ENCODE measurements at places on chromosomes 13 and 19.

GRCh38 chr13:62185631-62186255 lies 770.1 kb upstream of the PCDH20 start:
- no peak for DNase-seq

GRCh38 chr13:39397226-39397895 lies 205.6 kb downstream of the LHFPL6 start:
- no peak for DNase-seq

DNA sequence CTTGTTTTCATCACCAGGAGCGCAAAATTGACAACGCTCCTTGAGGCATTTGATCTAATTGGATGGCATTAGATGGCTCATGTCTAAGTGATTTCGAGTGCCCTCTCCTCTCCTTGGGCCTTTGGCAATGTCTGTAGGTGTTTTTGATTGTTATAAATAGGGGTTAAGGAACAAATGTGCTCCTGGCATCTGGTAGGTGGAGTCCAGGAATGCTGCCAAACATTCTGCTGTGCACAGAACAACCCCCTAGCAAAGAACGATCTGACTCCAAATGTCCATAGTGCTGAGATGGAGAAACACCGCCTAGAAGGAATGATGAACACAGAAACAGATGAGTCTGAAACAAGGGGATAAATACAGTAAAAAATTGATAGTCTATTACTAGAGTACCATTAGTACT lies 68.0 kb upstream of the C1QTNF9B start:
- no peak for DNase-seq

DNA sequence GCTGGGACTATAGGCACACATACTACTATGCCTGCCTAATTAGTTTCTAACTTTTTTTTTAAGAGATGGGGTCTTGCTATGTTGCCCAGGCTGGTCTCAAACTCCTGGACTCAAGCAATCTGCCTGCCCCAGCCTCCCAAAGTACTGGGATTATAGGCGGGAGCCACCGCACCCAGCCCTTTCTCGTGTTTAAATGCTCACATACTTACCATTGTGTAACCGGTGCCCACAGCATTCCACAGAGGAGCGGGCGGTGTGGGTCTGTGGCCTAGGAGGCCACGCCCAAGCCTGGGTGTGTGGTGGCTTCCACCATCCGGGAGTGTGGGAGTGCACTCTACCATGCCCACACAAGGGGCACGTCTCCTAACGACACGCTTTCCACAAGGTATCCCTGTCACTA lies 7.7 kb downstream of the LMNB2 start:
- no peak for DNase-seq

- no peak for DNase-seq
These were observed 127.2 kb upstream of the SOX1 start for GRCh38 chr13:111939666-111940278.

GRCh38 chr13:112175162-112176075 lies 108.5 kb downstream of the SOX1 start:
- no peak for DNase-seq

- no peak for DNase-seq
These were observed 17.6 kb downstream of the ACOD1 start for GRCh38 chr13:76965759-76966421.

- DNase-seq, result no peak
These were observed 170.2 kb downstream of the DCLK1 start for GRCh38 chr13:35961002-35961401.

DNA sequence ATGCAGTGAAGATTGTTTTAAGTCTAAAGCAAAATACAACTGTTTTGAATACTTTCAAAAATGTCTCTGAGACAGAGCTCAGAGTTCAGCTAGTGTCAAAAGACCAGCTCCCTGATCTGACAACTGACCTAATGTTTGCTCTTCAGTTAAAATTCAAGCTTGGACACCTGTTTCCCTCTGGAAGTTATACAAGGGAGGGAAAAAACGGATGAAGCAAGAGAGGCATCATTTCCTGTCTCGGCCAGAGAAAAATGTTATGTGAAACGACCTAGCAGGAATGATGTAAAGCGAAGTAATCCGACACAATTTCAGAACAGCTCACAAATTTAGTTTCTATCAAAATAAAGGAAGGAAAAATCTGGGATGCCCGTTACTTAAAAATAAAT lies 59.4 kb downstream of the ZAR1L start:
- no peak for DNase-seq

- DNase-seq, result peak; percentile 83
These were observed 19.9 kb upstream of the FBXO27 start for GRCh38 chr19:39052243-39052746.

GRCh38 chr13:25752957-25753551 lies 298.8 kb downstream of the SHISA2 start:
- no peak for DNase-seq

GRCh38 chr19:7486923-7487322 lies 1.9 kb downstream of the PEX11G start:
- no peak for DNase-seq

GRCh38 chr13:28530729-28531076 lies 35.8 kb upstream of the FLT1 start:
- no peak for DNase-seq

DNA sequence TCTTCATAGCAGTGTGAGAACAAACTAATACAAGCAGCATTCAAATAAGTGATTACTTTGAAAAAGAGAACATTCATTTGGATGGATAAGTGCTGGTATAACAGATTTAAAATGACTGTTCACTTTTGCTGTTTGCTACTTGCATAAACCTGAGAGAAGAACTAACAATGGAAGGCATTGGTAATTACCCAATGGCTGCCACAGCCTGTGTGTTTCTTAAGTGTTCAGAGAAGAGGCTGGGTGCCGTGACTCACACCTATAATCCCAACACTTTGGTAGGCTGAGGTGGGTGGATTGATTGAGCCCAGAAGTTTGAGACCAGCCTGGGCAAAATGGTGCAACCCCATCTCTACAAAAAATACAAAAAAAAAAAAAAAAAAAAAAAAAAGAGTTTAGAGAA lies 4.9 kb upstream of the TEX26 start:
- DNase-seq, result no peak

DNA sequence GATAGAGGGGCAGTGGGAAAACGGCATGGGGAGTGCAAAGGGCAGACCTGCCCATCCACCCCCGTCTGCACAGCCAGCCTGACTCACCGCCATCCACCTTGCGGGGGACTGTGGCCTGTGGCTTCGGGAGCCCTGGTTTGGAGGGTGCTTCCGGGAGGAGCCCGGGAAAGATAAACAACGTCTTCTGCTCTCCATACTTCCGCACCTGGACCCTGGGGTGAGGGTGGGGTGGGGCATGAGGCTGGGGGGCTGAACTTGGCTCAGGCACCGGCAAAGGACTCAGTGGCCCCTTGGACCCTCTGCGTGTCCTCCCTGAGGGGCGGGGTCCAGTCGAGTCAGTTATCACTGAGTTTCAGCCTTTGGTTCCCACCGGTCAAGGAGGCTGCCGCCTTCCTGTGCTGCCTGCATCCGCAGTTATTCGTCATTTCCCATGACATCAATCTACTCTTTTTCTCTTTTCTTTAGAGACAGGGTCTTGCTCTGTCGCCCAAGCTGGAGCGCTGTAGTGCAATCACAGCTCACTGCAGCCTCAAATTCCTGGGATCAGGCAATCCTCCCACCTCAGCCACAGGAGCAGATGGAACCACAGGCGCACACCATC lies 3.2 kb downstream of the GPR108 start:
- no peak for DNase-seq

DNA sequence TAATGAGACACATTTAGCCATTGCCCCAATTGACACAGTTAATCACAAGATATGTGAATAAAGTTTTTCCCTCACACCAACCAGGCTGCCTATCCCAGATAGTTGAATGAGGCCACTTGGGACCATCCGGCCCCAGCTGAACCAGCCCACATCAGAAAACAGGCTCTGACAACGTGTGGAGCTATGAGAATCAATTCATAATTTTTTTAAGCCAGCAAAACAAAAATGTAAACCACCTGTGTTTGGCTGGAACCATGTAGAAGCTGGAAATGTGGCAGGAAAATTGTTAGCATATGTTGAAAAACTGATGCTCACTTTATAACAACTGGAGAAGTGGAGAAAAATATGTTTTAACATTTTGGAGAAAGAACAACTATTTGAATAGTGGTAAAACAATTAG lies 1161.3 kb downstream of the SLITRK1 start:
- no peak for DNase-seq

- no peak for DNase-seq
These were observed 42.4 kb upstream of the RANBP3 start for GRCh38 chr19:6020166-6020882.

DNA sequence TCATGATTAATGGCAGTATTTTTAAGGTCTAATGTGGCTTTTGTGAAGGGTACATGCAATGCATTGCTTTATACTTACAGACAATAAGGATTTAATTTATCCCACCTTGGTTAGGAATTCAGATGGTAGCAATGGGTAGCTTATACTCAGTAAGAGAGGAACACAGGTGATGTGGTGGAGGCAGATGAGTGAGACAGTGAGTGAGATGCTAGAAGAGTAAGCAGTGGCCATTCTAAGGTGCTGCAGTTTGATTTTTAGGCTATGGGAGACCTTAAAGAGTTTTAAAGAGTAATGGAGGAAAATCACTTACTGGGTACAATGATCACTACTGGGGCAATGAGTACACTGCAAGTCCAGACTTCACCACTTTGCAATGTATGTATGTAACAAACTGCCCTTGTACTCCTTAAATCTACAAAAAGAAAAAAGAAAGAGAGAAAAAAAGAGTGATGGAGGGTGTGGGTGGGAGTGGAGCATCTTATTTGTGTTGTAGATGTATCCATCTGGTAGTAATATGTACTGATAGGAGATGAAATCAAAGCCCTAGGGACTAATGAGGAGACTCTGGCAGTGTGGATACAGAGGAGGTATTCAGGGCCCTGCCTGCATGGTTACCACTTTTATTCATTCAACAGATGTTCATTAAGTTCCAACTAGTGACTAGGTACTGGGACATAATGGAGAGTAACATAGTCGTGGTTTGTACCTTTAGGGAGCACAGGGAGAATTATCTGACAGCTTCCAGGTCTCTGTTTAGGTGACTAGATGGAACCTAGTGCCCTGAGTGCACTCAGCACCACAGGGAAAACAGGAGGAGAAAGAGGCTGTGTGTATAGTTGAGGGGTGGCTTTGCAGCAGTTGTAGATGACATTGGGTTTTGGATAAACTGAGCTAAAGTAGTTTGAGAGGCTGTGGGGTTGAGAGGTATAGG lies 99.0 kb downstream of the GPC6 start:
- no peak for DNase-seq

DNA sequence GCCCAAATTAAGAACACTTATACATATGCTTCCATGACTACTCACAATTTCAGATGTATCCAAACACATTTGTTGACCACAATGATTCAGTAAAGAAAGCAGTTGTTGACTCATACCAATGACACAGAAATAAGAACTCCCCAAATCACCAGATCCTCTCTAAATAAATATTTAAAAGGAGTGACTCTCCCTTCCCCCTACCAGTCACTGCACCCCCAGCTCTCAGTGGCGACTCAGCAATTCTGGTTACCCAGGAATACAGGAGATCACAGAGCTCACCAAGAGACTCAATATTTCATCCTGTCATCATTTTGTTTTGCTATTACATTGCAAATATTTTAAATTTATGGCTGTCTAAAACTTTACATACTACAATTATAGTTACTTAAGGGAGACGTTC lies 131.5 kb downstream of the RGCC start:
- no peak for DNase-seq

DNA sequence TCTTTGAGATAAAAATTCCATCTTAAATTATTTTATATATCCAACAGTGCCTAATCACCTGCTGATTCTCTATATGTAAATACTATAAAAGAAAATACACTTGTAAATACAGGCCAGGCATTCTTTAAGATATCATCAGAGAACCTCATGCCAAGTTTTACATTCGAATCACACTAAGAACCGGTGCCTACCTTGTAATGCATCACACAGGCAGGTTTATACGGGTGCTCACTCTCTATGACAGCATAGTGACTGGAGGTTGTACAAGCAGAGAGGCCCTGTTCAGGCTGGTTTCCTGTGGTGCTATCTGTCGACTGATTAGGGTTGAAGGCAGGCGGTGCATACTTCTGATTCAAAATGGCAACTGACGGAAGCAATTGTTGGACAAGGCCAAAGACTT lies 141.3 kb upstream of the FBXL3 start:
- DNase-seq, result no peak

DNA sequence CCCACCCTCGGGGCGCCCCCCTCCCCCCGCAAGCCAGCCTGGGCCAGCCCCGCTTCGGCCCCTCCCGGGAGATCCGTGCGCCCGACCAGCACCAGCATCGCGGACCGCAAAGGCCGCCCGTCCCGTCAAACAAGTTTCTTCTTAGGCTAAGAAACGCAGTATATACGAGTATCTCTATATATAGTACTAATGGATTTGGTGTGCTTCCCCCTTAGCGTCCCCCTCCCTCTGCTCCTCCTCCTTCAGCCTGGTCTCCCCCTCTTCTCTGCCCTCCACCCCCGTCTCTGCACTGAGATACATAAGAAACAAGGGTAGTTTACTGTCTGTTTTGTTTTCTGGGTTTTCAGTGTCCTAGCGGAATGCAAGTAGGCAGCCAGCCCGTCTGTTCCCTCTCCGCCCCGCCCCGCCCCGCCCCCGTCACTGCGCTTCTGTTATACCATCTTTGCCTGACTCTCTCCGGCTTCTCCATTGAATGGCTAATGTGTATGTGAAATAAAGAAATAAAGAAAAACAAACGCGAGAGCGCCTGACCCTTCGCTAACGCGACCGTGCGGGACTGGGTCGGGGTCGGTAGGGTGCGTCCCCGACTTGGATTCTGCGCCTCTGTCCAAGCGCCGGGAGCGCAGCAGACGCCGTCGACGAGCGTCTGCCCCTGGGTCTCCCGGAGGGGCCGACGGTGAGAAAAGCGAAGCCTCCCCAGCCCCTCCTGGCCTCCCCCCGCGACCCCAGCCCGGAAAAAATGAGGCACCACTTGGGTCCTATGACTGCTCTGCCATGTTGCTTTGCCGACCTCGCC lies 4.2 kb downstream of the LYL1 start:
- DNase-seq, result no peak

DNA sequence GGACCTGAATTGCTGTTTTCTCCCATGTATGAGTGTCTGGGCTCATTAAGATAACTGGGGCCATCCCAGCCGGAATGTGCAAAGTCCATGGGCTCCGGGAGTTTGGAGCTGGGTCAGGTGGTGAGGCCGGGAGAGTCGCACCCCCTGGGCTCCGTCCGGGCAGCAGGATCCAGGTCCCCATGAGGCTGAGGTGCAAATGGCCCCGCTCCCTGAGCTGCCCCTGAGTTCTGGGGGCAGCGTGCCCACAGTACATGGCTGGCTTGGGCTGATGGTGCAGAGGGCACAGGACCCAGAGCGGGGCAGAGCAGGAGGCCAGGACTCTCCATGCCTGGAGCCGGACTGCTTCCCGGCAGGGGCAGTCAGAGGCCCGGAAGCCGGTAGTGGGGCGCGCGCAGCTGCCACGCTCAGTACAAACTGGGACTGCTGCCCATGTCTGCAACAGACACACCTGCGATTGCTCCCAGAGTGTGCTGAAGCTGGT lies 136.0 kb downstream of the KDM4B start:
- no peak for DNase-seq
